ENCODE measurements at places on chromosomes 12 and 14. TPM values are rescaled to one million over a fixed set of nuclear protein-coding genes. Genes with fewer than 3 reads are reported as not detected.

DNAI7 gene
- total RNA-seq: not detected

MDGA2 gene
- total RNA-seq: not detected

LRFN5 gene
- total RNA-seq: 11.1 TPM

ADAMTS20 gene
- not detected for total RNA-seq

CPNE6 gene
- not detected for total RNA-seq

CD69 gene
- 5.9 TPM for total RNA-seq

CLEC1B gene
- not detected for total RNA-seq

TAS2R30 gene
- 6.3 TPM for total RNA-seq

MYF5 gene
- total RNA-seq: not detected

CEP170B gene
- total RNA-seq: 10.1 TPM

ACSM4 gene
- not detected for total RNA-seq

AHSA1 gene
- 146 TPM for total RNA-seq

SMAGP gene
- total RNA-seq: 10.2 TPM

AQP2 gene
- not detected for total RNA-seq

ADAM21 gene
- total RNA-seq: not detected

POTEG gene
- total RNA-seq: not detected

KRT2 gene
- not detected for total RNA-seq

GZMH gene
- total RNA-seq: not detected

SIX4 gene
- 8.2 TPM for total RNA-seq

RFLNA gene
- total RNA-seq: 15.9 TPM

PMCH gene
- total RNA-seq: not detected

GARIN6 gene
- not detected for total RNA-seq

RHEBL1 gene
- total RNA-seq: not detected

GPR68 gene
- 0.60 TPM for total RNA-seq

GPR137C gene
- 1.2 TPM for total RNA-seq

PLEK2 gene
- total RNA-seq: not detected

PELI2 gene
- 42.3 TPM for total RNA-seq

DAO gene
- not detected for total RNA-seq

ACTN1 gene
- 157 TPM for total RNA-seq

RDH16 gene
- total RNA-seq: not detected

OR11H12 gene
- total RNA-seq: not detected

Measured in tibial nerve (tissue), 4 donors.